ENCODE measurements at places on chromosomes 2 and 18.
A peak's percentile ranks its signal among the peaks of the same experiment; 100 is the strongest.

GRCh38 chr2:112087346-112088020 is 32.4 kb downstream of the TMEM87B start:
- DNase-seq: no peak

DNA sequence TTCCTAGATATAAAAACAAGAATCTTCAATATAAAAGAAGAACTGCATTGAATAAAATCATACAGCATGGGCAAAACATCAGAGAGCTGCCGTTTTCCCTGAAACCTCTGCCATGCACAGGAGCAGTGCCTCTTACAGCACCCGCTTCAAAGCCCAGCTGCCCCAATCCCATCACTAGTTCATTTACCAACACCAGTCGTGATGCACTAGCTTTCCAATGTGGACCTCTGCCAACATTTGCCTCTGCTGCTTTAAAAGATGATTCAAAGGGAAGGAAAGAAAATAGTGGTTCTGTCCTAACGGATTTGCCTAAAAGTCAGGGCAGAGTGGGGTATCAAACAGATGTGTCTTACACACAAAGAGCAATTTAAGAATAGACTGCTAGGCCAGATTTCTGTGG is 43.4 kb upstream of the AP1S3 start:
- no peak for DNase-seq

DNA sequence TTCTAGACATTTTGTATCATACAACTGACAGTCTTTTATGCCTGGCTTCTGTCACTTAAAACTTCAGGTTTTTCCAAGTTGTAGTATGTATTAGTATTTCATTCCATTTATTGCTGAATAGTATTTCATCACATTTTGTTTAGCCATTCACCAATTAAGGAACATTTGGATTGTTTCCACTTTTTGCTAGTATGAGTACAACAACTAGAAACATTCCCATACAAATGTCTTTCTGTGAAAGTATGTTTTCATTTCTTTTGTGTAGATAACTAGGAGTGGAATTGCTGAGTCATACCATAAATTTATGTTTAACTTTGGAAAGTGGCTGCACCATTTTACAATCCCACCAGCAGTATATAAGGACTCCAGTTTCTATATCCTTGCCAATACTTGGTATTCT is 135.9 kb downstream of the ATAD2B start:
- peak; percentile 89 for DNase-seq

- DNase-seq: peak; percentile 78
These were observed 14.0 kb downstream of the TMEM247 start for GRCh38 chr2:46493241-46493970.

GRCh38 chr2:171807119-171807518 is 86.9 kb downstream of the SLC25A12 start:
- no peak for DNase-seq

DNA sequence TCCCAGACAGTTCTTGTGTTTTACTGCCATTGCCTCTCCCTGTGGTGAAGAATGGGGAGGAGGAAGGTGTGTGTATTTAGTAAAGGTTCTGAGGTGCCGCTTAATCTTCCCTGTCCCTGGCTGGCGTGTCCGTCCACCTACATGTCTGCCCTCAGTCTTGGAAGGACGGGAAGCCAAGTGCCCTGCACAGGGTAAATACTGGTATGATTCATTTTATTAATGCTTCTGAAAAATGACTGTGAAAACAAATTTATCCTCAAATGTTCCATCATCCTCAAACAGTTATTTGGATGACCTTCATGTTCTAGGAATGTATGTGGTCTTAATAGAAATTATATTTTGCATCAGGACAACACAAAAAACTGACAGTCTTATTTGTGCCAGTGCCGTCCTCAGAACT is 6.6 kb downstream of the EPAS1 start:
- DNase-seq: no peak

DNA sequence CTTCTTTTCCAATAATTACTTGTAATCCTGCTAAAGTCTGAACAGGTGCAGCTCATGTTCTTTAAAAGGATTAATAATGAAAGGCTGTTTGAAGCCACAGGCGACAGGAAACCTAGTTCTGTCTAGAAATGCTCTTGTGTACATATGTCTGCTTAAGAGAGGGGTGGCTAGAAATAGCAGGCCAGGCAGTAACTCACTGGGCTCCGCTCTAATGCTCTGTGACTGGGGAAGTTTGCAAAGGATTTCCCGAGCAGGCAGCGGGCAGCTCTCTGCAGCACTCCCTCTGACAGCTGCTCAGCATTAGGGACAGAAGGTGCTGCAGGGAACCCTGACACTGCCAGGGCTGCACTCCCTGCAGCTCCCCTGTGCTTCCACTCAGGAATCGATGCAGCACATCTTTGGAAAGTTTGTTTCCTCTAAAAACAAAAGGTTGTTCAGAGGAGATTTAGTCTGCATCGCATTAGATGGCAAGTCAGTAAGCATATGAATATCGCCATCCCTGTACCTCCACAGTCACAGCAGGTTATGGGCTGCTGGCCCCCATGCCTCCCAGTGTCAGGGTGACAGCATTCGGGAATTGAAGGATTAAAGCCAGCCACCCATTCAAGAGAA is 33.1 kb upstream of the TTC39C start:
- DNase-seq: no peak

- DNase-seq: no peak
These were observed 127.1 kb downstream of the SH3RF3 start for GRCh38 chr2:109256111-109256510.

DNA sequence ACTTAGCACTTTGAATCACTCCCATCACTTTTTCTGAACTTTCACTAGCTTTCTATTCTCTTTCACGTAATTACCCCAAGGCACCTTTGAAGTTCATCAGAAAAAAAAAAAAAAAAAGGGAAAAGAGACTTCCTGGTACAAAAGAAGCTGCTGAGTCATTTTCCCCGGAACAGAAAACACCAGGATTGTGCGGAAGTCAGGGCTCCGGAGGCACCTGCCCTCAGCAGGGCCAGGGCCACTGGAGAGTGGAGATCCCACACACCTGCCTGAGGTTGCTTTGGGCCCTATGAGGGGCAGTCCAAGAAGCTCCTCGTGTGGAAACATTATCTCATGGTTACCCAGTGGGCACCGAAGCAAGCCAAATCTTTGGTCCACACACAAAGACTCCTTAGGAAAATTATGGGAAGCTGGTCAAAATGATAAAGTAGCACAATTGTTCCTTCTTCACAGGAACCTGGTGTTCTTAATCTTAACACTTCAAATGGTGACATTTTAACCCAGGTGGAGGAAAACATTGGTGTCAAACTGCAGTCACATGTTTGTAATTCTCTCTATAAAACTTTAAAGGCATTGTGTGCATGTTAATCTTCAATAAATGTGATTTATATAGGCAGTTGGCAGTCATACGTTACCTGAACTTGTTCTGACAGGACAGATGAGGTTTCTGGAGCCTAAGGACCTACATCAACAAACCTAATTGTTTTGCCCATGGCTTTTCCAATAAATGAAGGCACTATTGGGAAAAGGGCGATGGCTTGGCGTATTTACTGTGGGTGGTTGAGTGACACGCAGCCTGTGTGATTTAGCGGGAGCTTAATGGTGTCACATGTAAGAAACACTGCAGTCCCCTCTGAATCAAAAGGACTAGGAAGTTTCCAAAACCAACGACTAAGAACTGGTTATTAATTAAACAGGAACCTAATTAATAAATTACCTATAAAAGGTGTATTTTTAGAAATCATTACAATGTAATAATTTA is 23.4 kb upstream of the FAM110C start:
- no peak for DNase-seq

GRCh38 chr2:176072951-176073904 is 10.5 kb downstream of the EVX2 start:
- no peak for DNase-seq

DNA sequence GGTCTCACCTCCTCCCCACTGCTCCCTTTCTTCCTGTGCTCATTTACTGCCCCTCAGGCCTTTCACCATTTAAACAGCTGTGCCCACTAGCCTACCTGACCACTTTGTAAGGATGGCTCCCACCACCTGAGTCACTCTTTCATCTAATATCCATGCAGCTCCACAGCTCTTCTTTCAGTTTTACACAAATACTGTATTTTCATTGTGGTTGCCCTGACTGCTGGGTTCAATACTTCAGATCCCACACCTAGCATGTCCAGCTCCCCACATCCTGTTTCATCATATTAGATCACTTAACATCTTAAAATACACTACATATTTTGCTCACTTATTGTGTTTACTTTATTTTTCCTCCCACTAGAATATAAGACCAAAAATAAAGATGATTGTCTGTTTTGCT is 1110.6 kb downstream of the TSN start:
- no peak for DNase-seq

DNA sequence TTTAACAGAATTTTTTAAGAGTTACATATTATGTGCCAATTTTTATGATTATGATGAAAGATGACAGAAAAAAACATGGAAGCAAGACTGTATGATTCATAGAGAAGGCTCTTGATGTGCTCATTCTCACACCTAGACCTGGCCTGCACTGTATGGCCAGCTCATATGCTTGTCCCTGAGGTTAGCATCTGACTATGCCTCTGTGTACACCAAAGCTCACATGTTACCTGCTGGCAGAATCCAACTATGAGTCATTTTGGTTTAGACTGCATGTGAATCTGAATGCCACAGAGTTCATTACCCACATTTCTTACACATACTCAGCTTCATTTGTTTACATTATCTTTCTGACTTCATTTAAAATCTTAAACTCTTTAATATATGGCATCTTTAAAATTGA is 139.0 kb downstream of the DSC3 start:
- no peak for DNase-seq

- DNase-seq: no peak
These were observed 238.0 kb downstream of the UBE2E3 start for GRCh38 chr2:181218401-181218821.

DNA sequence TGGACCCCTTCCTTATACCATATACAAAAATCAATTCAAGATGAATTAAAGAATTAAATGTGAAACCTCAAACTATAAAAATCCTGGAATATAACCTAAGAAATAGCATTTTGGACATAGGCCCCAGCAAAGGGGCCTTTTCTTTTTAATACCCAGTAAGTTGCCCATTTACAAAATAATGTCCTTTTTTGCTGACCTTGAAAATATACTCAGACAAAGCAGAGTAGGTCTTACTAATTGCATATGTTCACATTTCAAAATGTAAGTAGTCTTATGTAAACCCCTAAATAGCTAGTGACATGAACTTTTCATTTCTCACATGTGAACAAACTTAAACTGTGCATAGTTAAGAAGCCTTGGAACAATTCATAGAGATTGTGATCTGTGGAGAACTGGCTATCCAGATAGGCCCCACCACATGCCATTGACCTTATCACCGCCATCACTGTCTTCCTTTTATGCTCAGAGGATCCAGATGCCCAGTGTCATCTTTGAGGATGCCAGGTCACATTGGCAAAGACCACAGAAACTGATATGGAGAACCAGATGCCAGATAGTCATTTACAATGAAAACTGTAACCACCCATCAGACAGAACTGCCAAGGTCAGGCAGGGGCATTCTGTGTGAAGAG is 282.4 kb upstream of the RAB12 start:
- DNase-seq: no peak

DNA sequence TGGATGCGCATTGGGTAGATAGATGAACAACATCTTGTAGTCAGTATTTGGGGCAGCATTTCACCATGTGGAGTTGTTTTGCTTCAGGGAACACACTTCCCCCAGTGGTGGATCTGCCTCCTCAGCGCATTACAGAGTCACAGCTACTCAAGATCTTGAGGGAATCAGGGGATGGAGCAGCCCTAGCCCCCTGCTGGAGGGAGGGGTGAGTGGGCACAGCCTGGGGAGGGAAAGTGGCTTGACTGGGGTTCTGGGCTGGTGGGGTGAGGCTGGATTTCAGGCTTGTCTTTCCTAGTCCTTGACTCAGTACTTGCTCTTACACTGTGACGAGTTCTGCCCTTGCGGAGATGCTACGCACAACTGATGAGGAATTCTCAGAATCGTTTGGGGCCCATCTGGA is 271.0 kb upstream of the HS6ST1 start:
- no peak for DNase-seq

- no peak for DNase-seq
These were observed 72.6 kb upstream of the MCFD2 start for GRCh38 chr2:46988230-46988629.

- peak; percentile 91 for DNase-seq
These were observed at the start of the genes DOK1 and LOXL3 for GRCh38 chr2:74553892-74554819. Gene DOK1, plus strand, starts transcription at chr2:74554720. Its CDS starts 35 bp downstream, at chr2:74554755. Gene LOXL3, minus strand, starts transcription at chr2:74553942. Its CDS starts 1,308 bp downstream, at chr2:74552634.

GRCh38 chr2:170711774-170712652 is 3.1 kb upstream of the SP5 start:
- DNase-seq: no peak

DNA sequence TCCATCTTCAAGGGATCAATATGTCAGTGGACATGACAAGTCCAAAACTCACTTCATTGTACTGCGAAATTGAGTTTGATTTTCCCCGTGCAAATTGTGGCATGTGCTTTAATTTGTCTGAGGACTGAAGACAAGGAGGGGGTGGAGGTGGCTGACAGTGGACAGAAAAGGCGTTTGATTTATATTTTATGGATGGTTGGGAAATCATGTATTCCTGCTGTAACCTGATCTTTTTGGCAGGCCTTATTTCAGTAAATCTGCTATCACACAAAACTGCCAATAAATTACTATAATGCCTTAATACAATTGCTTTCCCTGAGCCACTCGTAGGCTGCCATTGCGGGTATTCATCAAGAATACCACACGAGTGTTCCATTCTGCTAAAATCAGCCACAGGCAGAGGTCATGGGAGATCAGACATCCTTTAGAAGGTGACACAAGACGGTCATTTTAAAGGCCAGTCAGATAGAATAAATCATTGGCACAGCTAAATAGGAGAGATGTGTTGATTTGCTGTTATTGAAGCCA is 720.5 kb downstream of the MBD2 start:
- no peak for DNase-seq

DNA sequence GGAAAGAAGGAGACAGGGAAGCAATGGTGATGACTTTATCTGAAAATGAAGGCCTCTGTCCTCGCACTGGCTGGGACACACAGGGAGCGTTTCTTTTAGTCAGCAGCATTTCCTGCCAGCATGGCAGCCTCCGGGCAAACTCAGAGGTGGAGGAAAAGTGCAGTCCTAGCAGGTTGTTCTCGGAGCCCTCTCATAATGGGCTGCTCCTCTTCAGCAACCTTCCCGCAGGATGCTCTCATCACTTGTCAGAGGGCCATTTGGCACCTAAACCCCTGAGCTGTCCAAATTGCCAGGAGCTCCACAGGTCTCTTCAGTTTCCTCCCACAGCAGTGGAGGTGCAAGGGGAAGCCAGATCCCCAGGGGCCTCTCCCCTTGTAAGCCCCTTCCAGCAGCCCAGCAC is 6.2 kb downstream of the STK39 start:
- no peak for DNase-seq

DNA sequence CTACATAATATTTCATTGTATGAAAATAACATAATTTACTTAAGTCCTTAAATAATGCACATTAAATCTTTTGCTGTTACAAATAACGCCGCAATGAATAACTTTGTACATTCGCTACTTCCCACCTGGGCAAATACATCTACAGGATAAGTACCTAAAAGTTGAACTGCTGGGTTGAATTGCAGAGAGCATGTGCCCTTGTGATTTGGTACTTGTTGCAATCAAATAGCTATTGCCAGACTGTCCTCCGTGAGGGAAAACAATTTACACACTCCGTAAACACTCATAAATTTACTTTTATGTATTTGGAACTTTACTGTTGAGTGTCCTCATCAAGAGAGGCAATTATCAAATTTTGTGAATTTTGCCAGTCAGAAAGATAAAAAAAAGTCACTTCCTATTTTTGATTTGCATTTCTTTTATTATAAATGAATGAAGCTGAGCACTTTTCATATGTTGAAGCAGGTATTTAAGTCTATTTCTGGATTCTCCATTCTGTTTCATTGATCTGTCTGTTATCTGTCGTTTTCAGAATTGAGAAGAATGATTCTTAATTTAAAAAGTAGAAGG is 140.8 kb upstream of the SERTAD2 start:
- peak; percentile 52 for DNase-seq
